ENCODE measurements at places on chromosomes 4 and X. TPM values are rescaled to one million over a fixed set of nuclear protein-coding genes. Genes with fewer than 3 reads are reported as not detected.

Gene ACE2
- total RNA-seq = not detected

Gene BTK
- 9.7 TPM for total RNA-seq

Gene SMPX
- not detected for total RNA-seq

Gene IL2RG
- total RNA-seq = 9.9 TPM

Gene CPXCR1
- total RNA-seq = not detected

Gene ATP2B3
- 0.09 TPM for total RNA-seq

Gene GRPEL1
- total RNA-seq = 20.6 TPM

Gene PLXNB3
- 73.1 TPM for total RNA-seq

Gene TEX13B
- not detected for total RNA-seq

Gene GPRASP1
- total RNA-seq = 26.7 TPM

Gene S100G
- not detected for total RNA-seq

Gene FAT4
- total RNA-seq = 23.4 TPM

Gene TMEM131L
- total RNA-seq = 15.2 TPM

Gene LRRC66
- total RNA-seq = 1.7 TPM

Gene BEX1
- 1.7 TPM for total RNA-seq

Measured in sciatic nerve (tissue), 2 donors.